Activated CD8-positive, alpha-beta memory T cell treated with anti-CD3 and anti-CD28 coated beads for 48 hours (primary cell): ENCODE measurements at places on chromosomes 3 and 15.

DNA sequence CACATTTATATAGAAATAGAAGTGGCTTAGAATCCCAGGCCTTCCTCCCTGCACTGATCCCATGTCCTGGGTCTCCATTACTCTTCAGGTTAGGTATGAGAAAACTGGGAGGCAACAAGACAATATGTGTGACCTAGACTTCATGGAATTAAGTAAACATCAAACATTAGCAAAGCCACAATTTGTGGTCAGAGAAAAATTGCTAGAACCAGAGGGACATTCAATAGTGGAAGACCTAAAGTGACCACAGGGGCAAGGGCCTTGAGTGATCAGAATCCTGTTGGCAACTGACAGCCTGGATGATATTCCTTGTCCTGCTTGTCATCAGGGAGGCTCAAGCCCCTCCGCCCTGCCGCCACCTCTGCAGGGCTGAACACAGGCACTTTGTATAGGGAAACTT, 322.8 kb upstream of the CTNNB1 start:
- no peak for DNase-seq

- no peak for DNase-seq
Measured at GRCh38 chr15:73755946-73756345, 2.8 kb upstream of the INSYN1 start.

DNA sequence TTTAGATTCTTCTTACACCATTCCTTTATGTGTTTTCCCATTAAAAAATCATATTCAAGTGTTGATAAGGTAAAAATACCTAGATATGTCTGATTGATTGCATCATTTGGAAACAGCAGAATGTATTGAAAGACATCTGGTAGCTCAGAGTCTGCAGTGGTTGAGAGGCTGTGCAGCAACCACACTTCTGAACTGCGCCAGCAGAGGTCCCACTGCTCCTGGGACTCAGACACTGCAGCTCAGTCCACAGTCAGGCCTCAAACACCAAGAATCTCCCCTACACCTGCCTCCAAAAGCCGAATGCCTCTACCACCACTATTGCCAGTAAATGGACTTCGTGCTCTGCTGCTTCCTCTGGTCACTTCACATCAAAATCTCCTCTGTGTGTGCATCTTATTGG, 176.9 kb upstream of the LMCD1 start:
- DNase-seq = peak; percentile 4

- no peak for DNase-seq
Measured at GRCh38 chr3:56776556-56776950, 25.2 kb downstream of the ARHGEF3 start.

DNA sequence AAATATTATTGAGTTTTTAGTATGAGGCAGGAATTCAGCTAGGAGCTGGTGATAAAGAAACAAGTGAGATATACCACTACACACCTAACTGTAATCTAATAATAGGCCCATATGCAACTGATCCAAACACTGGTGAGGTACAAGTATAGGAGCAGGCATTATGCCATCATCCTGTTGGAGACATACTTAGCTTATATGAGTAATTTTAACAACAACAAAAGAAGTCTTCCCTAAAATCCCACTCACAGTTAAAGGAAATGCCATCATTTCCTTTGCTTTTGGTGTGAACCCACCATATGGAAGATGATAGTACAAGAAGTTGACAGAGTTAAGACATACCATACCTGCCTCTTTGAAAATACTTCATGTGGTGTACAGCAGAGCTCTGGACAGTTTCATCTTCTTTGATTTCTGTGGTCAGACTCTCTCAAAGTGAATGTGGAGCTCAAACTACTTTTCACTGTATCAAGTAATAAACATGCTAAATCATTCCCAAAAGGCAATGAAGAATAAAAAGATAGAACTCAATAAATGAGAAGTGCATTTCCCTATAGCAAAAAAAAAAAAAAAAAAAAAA, 85.5 kb downstream of the CD200R1L start:
- no peak for DNase-seq

GRCh38 chr15:67784856-67785430, 40.4 kb upstream of the SKOR1 start:
- no peak for DNase-seq

- DNase-seq = no peak
Measured at GRCh38 chr3:159861369-159861987, 127.2 kb upstream of the IL12A start.

DNA sequence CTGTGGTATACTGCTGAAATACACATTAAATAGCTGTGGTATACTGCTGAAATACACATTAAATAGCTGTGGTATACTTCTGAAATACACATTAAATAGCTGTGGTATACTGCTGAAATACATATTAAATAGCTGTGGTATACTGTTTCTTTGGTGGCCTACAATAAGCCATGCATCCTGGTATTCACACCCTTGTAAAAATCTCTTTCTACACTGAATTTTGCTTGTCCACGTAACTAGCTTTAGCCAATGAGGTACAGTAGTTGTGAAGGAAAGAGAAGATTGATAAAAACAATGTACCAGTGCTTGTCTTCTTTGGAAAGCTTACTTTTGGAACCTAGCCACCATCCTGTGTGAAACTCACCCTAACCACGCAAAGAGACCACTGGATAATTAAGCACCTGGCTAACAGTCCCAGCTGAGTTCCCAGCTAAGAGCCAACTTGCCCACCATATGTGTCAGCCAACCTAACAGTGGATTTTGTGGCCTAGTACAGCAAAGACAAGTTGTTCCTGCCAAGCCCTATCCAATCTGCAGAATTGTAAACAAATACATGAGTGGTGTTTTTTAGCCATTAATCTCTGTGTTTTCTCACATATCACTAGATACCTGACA, 103.4 kb upstream of the MELTF start:
- no peak for DNase-seq

GRCh38 chr15:48644467-48644826, 1.1 kb downstream of the FBN1 start:
- DNase-seq = no peak

- DNase-seq = no peak
Measured at GRCh38 chr3:180417241-180417640, 184.7 kb upstream of the TTC14 start.

GRCh38 chr3:4264040-4264439, 39.1 kb upstream of the SETMAR start:
- no peak for DNase-seq

GRCh38 chr3:3296979-3297381, 117.5 kb upstream of the CRBN start:
- no peak for DNase-seq

DNA sequence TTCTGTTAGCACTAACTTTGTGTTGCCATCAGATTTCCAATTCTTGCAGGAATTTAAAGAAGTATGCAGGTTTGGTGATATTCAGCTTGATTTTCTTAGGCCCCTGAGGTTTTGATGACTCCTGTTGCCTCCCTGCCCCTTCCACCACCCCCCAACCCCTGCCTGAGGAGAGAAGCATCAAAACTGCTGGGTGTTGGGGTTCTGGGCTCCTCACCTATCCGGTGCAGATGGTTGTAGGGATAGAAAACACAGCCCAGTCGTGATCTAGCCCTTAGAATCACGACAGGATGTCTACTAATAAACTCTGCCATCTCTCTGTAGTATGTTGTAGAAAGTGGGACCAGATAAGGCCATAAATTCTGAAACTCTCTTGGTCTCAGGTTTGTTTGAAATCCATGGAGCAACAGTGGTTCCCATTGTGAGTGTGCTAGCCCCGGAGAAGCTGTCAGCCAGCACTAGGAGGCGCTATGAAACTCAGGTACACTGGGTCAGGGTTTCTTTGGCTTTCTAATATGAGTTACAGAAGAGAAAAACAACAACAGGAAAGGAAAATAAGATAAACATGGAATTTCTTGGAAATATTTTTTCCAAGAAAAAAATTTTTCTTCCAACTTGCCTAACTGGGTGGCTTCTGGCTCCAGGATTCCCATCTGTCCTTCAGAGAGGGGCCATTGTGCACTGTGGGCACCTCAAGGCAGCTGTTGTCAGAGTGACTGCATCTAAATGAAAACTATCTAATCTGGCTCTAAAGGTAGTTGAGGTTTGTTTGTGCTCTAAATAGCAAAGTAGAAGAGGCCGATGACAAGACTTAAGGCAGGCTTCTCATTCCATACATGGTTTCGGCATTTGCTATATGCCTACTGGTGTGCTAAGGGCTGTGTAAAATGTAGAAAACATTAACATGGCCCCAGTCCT, 8.7 kb downstream of the SRP14 start:
- DNase-seq = no peak

DNA sequence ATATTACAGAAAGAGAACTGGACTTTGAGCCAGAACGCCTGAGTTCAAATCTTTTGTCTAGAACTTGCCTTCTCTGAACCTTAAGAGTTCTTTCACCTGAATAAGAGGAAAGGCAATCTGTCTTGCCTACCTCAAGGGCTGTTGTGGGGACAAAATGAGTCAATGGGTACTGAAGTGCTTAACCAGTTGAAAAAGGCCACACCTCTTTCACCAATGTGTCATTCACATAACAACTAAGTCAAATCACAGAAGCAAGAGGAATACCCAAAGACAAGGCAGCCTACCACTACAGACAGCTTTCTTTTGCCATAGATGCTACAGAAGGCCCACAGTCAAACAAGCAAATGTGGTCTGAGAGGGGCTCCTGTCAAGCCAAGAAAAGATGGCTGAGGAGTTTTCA, 39.7 kb downstream of the NBEAL2 start:
- no peak for DNase-seq

- DNase-seq = no peak
Measured at GRCh38 chr3:197673170-197673569, 63.5 kb downstream of the RUBCN start.

GRCh38 chr3:61092870-61093269, 158.4 kb downstream of the FHIT start:
- no peak for DNase-seq

GRCh38 chr3:184471439-184471838, 90.1 kb upstream of the EPHB3 start:
- no peak for DNase-seq

GRCh38 chr15:53512029-53512428, 247.4 kb downstream of the WDR72 start:
- no peak for DNase-seq

DNA sequence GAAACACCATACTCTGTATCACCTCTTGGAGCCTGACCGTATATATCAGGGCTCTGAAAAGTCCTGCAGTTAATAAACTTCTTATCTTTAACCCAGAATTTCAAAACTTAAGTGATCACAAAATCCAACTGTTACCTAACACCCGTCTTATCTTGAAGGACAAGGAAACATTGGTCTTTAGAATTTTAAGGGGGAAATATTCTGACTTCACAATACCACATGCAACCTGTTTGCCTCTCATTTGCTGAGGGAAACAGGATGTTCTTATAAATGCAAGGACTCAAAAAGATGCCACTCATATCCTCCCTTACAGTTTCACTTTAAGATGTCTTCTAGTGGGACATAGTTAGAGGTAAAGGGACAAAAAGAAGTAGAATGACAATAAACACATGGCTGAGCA, 67.9 kb downstream of the CRTC3 start:
- no peak for DNase-seq

DNA sequence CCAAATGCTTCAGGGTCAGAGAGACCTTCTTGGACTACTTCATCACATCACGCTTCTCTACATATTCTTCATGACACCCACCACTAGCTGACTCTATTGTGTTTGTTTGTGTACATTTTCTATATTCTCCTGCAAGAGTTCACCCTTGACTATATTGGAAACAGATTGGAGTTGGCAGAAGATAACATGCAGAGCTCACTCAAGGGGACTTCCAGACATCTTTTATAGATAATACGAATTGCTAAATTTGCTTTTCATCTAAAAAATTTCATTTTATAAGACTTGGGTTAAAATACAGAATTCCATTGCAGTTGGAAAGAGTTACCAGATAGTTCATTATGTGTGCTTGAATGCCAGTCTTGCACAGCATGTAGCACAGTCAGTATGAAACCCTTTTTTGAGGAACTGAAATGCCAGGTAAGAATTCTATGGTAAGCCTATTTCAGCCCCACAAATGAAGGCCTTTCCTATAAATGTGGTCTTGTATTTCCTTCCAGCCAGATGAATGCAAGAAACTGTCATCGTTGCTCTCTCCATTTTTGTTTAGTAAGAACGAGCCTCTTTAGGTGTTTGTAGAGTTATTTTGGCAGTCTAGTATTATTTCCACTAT, 177.6 kb downstream of the GHSR start:
- no peak for DNase-seq

GRCh38 chr3:86788371-86788770, 202.6 kb downstream of the VGLL3 start:
- no peak for DNase-seq

DNA sequence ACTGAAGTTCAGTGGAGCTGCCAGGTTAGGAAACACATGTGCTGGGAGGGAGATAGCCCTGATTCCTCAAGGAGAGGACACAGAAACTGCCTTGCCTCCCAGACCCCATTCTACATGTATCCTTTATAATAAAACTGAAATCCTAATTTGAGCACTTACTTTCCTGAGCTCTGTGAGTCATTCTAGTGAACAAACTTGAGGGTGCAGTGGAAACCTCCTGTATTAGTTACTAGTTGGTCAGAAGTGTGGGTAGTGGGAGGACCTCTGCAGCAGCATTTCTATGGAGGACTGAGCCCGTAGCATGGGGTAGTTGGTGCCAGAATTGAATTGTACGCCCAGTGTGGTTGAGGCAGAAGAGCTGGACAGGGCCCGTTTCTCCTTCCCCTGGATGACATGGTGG, 23.9 kb downstream of the ATP1B3 start:
- no peak for DNase-seq

- no peak for DNase-seq
Measured at GRCh38 chr3:47583320-47584075, 4.8 kb upstream of the CSPG5 start.

GRCh38 chr3:181609030-181609767, 102.5 kb upstream of the SOX2 start:
- DNase-seq = no peak

- no peak for DNase-seq
Measured at GRCh38 chr3:66253790-66254620, 33.2 kb downstream of the SLC25A26 start.

DNA sequence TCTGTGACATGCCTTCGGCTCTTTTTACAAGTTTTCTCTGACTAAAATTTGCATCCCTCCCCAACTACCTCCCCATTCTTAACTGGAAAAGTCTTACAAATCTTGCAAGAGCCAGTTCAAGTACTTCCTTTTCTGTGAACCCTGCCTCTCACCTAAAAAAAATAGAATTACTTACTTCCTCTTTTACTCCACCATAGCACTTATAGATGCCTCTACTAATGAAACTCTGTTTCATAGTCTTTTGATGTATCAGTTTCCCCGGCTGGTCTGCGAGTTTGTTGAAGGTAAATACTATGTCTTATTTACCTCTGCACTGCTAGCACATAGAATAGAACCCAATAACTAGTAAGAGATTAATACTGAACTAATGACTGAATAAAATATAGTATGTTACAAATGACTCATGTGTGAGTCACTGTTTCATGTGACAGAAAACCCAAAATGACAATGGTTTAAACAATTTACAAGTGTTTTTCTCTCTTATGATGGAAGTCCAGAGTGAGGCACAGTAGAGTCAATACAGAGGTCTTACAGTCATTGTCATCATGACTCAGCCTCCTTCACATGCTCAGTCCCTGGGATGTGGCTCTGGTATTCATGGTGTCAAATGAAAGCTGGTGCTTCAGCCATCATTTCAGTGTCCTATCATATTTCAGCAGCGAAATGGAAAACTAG, 393.5 kb downstream of the RSL24D1 start:
- no peak for DNase-seq

- no peak for DNase-seq
Measured at GRCh38 chr15:77417602-77418001, 2.3 kb downstream of the PEAK1 start.

- DNase-seq = no peak
Measured at GRCh38 chr15:61840090-61840489, 220.2 kb downstream of the VPS13C start.

GRCh38 chr3:152309535-152310307, 41.0 kb downstream of the MBNL1 start:
- DNase-seq = no peak

- DNase-seq = peak; percentile 16
Measured at GRCh38 chr15:64460724-64461720, 644 bp downstream of the ZNF609 start.
